GF-D8 (cell line): ENCODE measurements at places on chromosomes 11 and 22.
A peak's percentile ranks its signal among the peaks of the same experiment; 100 is the strongest.

DNA sequence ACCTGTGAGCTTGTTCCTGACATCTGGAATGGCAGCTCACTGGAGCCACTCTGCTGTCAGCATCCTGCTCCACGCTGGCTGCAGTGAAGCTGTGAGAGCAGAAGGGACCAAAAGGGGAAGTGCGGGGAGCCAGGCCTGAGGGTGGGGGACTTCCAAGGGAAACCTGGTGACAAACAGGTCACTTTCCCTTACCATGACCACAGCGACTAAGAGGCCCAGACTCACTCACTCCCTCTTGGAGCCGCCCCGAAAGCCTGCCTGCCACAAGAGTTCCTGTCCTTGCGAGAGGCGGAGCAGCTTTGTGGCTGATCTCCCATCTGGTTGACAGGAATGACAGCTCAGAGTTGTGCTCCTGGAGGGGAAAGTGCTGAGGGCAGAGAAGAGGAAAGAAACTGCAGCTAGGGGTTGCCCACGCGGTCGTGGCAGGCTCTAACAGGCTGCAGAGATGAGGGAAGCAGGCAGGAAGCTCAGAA lies 183.8 kb upstream of the NTM start:
- DNase-seq, result no peak

DNA sequence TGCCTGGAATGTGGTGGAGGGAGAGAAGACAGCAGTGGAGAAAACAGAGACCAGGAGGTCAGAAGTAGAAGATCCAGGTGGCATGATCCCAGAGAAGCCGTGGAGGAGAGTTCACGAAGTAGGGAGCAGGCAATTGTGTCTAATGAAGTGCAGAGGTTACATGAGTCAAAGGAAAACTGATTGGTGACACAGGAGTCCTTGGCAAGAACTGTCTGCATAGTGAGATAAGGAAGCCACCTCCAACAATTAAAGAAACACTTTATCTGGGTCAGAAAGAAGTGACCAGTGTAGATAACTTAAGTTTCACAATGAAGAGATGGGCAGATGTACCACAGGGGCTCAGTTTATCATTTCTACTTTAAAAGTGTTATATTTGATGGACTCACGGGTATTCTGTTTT lies 57.0 kb upstream of the PTH start:
- DNase-seq, result no peak

GRCh38 chr11:10622957-10623791 lies 54.7 kb upstream of the LYVE1 start:
- DNase-seq, result peak; percentile 68

DNA sequence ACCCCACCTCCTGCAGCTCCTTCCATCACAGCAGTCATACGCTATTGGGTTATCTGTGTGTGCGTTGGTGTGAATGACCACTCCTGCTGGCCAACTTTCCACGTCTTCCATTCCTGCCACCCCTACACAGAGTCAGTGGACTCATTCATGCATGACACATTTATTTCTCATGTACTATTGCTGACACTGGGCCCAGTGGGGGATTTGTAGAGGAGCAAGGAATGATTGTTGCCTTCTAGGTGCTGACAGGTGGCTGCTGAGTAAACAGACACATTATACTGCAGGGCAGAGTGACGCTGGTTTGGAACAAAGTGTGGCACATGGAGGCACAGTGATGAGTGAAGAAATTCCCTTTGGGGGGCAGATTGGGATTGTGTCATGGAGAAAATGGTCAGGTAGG lies 113.9 kb downstream of the CCDC81 start:
- no peak for DNase-seq

GRCh38 chr11:2387266-2387987 lies 10.3 kb downstream of the CD81 start:
- DNase-seq, result no peak

- DNase-seq, result no peak
These were observed 222.7 kb upstream of the SESN3 start for GRCh38 chr11:95453616-95454171.

DNA sequence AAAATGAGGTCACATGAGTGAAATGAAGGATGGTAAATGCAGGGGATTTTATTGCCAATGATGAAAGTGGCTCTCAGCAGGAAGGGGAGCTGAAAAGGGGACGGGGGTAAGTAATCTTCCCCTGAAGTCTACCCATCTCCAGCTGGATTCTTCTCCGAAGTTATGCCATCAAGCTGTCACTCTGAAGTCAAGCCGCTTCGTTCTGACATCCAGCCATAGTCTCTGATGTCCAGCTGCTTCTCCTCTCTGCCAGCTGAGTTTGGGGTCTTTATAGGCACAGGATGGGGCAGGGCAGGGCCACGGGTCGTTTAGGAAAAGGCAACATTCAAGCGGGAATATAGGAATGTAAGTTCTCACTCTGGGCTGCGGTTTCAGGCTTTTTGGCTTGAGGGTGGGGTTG lies 181.9 kb upstream of the ANO3 start:
- DNase-seq, result no peak

GRCh38 chr11:116792869-116793771 lies 1.4 kb upstream of the APOA5 start:
- no peak for DNase-seq

DNA sequence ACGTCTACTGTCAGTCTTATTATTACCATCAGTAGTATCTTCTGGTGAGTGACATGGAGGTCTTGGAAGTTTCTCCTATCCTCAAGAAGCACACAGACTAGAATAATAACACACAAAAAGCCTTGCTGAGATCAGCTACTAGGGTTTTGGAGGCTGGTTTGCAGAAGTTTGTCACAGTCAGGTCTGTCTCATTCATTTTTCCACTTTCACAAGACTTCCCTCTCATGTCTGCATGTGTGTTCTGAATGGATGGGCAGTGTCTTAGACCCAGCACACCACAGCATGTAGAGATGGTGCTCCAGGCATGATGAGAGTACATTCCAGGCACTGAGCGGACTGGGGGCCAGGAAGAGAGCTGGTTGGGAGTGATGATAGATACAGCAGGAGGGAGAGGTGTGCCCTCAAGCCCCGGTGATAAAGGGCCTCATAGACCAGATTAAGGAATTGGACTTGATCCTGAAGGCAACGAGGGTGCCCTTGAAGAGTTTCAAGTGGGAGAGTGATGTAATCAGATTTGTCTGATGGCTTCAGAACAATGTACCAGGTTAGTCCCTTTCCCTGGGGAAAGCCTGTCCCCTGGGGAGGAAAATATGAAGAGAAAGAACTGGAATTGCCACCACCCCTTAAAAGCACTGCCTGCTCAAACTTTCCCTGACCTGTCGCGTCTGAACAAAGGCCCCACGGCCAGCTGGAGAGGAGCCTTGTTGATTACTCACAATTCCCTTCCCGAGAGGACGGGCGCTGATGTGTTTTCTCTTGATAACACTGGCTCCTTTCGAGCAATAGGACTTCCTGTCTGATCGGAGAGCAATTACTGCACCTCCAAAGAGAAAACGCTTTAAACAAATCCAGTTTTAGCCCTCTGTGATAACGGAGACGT lies 45.1 kb upstream of the LMO2 start:
- no peak for DNase-seq

DNA sequence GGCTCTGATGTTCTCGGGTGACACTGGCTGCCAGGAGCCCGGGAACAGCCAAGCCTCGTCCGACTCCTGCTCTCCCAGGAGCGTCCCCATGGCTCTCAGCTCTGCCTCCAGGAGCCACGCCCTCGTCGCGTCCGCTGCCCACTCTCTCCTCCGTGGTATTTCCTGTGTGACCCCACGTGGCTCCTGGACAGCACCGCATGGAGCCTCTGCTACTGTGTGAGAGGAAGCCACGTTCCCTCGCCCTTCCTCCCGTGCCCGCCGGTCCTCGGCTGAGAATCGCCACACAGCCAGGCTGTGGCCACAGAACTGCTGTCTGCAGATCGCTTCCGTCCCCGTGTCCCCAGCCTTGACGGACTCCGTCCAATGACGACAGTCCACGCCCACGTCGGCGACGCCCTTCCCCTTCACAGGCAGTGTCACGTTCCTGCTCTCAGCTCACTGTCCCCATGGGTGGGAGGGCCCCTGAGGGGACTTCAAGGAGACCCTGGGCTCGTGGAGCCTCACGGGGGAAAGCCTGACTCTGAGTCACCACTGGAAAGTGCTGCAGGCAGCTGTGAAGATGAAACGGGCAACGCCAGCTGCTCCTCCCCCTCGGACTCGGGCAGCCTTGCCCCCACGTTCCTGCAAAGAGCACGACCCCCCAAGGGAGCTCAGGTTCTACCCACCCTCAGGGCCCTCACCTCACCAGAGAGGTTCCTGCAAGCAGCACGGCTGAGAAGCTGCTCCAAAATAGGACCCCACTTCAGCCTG lies 458.5 kb downstream of the BRD1 start:
- DNase-seq, result peak; percentile 6

- DNase-seq, result peak; percentile 26
These were observed 3.3 kb downstream of the TKFC start for GRCh38 chr11:61336171-61336935.

DNA sequence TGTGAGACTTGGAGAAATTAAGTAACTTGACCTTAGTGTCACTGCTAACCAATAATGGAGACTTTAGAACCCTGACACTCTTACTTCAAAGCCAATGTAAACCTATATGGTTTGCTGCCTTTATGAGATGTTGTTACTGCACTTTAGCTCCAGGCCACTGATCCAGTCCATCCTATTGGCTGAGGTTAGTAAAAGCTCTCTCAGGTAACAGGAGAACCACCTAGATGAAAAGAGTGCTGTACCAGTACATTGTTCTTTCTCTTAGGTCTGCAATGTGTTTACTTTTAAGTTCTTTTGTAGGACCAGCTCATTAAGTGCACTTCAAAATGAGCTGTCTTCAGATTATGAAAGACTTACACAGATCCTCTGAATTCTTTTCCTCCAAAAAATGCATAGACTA lies 994.0 kb upstream of the FAT3 start:
- DNase-seq, result no peak

GRCh38 chr11:105296806-105297205 lies 157.2 kb upstream of the CARD18 start:
- no peak for DNase-seq

- DNase-seq, result peak; percentile 77
These were observed 20.8 kb upstream of the CHKA start for GRCh38 chr11:68142028-68142412.
